Stimulated activated CD4-positive, alpha-beta T cell treated with anti-CD3 and anti-CD28 coated beads, Interleukin-4, amount 100 ng/mL, for 1 hour (primary cell): ENCODE measurements at places on chromosomes 16 and 17.

DNA sequence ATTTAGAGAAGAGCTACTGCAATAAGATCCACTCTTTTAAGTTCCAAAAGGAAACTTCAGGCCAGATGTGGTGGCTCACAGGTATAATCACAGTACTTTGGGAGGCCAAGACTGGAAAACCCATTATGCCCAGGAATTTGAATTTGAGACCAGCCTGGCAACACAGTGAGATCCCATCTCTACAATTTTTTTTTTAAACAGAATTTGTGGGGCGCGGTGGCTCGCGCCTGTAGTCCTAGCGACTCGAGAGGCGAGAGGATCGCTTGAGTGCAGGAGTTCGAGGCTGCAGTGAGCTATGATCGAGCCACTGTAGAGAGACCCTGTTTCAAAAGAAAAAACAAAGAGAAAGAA lies 793 bp downstream of the COG7 start:
- DNase-seq = no peak

GRCh38 chr16:85833219-85833920 lies 33.9 kb downstream of the COX4I1 start:
- no peak for DNase-seq

DNA sequence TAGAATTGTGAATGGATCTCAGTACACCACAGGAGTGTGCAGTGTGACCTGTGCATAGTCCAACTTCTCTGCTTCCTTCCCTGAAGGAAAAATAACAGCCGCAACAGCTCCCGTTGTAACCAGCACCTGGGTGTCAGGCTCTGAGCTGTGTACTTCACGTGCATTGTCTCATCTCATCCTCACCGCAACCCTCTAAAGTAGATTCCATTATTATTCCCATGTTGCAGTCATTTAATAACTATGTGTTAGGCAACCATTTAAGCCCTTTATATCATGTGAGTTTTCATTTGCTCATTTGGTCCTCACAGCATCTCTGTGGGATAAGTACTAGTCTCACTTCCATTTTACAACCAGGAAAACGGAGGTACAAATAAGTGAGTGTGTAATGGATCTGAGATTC lies 247.0 kb upstream of the MAF start:
- DNase-seq = no peak

DNA sequence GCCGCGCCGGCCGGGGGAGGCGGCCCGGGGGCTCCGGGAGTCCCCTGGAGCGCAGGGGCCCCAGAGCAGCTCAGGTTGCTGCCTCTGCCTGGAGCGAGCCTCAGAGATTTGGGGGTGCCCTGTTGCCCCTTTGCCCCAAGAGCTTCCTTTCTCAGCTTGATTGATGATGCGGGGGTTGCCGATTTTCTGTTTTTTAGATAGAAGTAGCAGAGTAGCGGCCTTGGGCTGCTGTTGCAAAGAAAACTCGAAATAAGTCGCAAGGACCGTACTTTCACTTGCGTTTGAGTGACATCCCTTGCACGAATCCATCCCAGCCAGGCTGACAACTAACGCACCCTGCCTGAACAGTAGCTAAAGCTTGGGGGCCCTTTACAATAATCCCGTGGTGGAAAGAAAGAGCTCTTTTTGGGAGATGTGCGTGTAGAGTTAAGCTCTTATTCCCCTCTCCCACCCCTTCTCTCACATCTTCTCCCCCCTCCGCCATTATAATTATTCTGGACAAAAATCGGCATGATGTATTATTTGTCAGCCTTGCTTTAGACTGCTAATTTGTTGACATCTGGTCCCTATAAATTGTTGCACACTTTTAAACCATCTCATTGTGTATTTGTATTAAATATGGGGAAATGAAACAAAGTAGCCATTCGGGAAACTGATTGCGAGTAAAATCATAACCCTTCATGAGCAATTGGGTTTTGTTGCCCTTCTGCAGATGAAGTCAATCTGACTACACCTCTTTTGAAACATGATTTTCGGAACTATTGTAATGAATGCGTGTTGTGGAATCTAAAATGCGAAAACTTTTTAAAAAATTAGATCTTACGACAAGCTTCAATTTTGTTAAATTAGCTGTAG lies 873 bp downstream of the USP10 start:
- DNase-seq = peak; percentile 26

GRCh38 chr17:72556944-72557826 lies 436.4 kb downstream of the SOX9 start:
- DNase-seq = peak; percentile 53

DNA sequence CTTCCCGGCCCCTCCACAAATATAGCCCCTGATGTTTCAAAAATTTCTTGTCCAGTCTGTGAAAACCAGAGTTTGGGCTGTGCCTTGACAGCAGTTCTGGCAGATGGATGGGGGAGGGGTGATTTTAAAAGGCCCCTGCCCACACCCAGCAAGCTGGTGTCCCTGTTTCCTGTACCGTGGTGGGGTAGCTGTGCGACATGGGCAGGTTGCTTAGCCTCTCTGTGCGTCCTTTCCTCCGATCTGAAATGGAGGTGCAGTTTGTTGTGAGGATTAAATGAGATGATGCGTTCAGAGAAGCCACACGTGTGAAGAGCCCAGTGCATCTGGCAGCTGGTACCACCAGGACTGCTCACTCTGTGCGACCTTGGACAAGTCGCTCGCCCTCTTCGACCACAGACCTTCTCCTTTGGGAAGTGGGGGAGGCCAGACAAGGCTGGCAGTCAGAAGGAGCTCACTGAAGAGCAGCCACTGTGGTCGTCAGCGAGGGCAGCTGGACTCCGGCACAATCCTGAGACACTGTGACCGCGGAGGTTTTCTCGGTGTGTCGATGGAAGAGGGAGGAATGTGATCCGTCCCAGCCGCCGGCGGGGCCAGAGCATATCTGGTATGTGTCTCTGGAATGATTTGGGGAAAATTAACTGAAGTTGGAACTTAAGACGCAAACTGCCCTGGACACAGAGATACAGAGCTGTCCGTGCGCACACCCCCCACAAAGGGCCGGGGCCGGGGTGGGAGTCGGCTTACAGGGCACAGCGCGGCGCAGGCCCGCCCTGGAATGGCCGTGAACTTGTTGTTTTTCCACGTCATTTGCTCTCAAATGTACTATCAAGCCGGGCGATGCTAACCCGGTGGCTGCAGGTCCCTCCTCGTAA lies 721 bp upstream of the WFIKKN2 start:
- DNase-seq = no peak
